ENCODE measurements at places on chromosomes 3 and 15. TPM values are rescaled to one million over a fixed set of nuclear protein-coding genes. Genes with fewer than 3 reads are reported as not detected.
A peak's percentile ranks its signal among the peaks of the same experiment; 100 is the strongest.

GRCh38 chr15:88255087-88255483 lies 1.5 kb downstream of the NTRK3 start:
- no peak for DNase-seq

DNA sequence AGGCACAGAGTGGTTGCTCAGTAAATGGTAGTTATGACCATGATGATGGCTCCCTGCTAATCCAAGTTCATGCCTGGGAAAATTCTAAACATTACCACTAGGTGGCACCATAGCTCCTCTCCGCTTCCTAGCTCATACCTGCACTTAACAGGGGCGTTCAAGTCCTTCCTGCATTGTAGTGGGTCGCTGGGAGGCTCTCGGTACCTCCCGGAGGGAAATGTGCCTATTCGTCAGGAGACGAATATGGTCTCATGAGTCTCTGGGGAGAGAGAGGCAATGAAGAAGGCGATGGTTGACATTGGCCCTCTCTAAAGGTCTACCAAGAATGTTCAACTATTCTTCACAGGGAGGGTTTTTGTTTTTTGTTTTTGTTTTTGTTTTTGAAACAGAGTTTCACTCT lies 10.9 kb downstream of the MESP1 start:
- DNase-seq: peak; percentile 71

DNA sequence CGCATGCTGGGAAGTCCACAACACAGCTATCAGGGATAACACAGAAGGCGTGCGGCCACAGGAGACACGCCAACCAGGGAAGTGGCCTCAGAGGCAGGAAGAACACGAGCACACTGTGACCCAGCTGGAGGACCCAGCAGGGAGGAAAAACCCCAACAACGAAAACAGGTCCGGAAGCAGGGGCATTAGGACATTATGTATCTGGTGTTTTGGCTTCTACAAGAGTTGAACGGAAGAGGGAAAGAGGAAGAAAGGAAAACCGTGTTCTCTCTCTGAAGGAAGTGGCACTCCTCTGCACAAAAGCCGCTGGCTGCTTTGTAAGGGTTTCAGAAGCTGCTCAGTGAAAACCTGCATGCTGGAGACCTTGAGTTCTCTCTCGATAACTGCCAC lies 61.8 kb downstream of the HACD2 start:
- DNase-seq: peak; percentile 19

DNA sequence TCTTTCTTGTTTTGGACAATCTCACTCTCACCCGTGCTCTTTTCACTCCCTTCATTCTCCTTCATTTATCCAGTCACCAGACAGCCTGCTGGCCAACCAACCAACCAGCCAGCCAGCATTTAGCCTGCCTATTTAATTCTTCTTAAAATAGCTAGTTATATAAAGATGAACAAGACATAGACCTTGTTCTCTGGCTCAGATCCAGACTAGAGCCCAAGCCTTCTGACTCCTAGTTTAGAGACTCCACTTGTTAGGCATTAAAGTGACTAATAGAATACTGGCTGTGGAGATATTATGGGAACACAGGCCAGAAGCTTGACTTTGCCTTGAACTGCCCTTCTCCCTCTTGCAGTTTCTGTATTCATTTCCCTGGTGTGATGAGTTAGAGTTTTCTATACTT lies 215.3 kb upstream of the THRB start:
- no peak for DNase-seq

- DNase-seq: no peak
These were observed 70.7 kb downstream of the WNT5A start for GRCh38 chr3:55416331-55416821.

GRCh38 chr3:106816838-106817237 lies 560.4 kb upstream of the CCDC54 start:
- no peak for DNase-seq

- no peak for DNase-seq
These were observed 44.0 kb upstream of the ETV5 start for GRCh38 chr3:186152889-186153292.

GRCh38 chr3:154113609-154114008 lies 7.6 kb upstream of the ARHGEF26 start:
- no peak for DNase-seq

GRCh38 chr15:71078506-71079207 lies 36.6 kb upstream of the THSD4 start:
- no peak for DNase-seq

DNA sequence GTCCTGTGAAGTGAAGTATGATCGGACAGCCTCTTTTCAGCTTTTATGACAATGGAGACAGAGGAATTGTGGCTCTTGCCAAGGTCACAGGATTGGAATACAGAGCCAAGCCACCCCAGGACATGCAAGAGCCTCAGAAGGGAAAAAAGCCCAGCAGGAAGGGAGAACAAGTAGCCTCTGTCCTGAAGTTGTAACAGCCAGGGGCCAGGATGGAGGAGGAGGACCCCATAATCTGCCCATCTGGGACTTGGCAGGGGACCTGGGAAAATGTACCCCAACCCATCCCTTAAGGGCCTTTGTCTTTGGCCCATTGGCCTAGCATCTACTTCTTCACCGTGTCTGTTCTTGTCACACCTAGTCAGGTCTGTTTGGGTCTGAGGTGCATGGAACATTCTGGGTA lies 60.4 kb upstream of the POLG start:
- no peak for DNase-seq

GRCh38 chr15:98955331-98955730 lies 52.3 kb downstream of the PGPEP1L start:
- no peak for DNase-seq

GRCh38 chr15:39573844-39574243 lies 7.0 kb upstream of the THBS1 start:
- DNase-seq: no peak

- no peak for DNase-seq
These were observed 247.7 kb upstream of the CTNNB1 start for GRCh38 chr3:40951636-40952035.

DNA sequence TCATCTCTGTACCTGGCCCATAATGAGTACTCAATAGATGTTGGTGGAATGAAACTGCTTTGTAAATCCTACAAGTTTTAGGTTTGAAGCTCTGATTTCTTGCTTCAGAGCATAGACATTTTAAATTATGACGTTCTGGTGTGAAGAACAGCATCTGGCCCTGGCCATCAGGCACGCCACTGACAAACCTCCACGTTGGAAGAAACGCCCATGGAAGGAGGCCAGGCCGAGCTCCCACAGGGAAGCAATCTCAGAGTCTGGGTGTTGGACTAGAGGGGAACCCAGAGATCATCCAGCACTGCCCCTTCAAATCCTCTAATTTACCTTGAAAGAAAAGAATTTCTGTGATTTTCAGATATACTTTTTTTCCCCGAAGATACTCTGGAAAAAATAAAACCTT lies 328.1 kb upstream of the RGMA start:
- DNase-seq: no peak

DNA sequence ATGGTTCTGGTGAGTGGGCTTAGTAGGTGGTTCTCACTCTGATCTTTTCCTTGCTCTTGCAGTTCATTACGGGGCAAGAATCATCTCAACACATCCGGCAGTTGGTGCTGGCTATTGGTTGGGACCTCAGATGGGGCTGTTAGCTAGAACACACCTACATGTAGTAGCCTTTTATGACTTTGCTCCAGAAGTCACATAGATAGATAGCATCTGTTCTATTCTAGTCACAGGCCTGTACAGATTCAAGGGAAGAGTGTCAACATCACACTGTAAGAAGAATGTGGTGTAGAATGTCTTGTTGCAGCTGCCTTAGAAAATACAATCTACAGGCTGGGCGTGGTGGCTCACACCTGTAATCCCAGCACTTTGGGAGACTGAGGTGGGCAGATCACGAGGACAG lies 15.1 kb downstream of the RAB5A start:
- DNase-seq: no peak

- no peak for DNase-seq
These were observed 4.5 kb upstream of the MGA start for GRCh38 chr15:41655716-41656115.

DNA sequence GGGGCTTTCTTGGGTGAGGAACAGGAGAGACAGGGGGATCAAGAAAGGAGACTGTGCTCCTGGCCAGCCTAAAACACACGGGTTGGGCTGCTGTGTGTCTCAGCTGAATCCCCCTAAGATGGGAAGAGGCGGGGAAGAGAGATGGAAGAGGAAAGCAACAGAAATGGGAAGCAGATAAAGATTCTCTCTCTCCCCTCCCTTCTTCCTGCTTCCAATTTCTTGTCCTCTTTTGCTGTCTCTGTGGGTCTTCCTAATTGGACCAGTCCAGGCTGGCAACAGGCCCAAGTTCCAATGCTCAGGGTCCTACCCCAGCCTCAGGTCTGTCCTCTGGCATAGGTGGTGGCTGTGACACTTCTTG lies 7.1 kb downstream of the ISLR2 start:
- no peak for DNase-seq

DNA sequence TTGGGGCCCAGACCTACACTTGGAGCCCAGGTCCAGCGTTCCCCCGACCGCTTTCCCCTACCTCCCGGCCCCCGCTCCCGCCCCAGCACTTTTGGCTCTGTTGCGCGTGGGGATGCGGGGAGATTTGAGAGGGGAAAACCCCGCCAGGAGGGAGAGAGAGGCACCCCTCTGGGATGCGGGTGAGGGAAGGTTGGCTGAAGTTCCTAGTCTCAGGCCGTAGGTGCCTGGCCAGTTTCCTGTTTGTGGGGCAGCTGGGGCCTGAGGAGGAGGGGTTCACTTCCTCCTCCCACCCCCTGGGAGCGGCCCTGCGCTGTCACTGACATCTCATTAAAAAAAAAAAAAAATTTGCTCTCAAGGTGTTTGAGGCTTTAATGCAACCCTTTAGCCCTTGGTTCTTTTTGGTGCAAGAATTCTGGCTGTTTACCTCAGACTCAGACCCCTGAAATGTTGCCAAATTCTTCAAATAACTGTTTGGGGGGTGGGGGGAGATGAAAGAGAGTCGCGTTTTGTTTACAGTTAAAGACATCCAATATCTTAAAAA lies 2.6 kb downstream of the FAM43A start:
- peak; percentile 14 for DNase-seq

GRCh38 chr3:170397685-170398084 lies 21.0 kb upstream of the CLDN11 start:
- DNase-seq: no peak

GRCh38 chr3:133171831-133172230 lies 133.6 kb downstream of the TMEM108 start:
- no peak for DNase-seq

GRCh38 chr3:190369668-190370295 lies 18.2 kb upstream of the CLDN16 start:
- no peak for DNase-seq

DNA sequence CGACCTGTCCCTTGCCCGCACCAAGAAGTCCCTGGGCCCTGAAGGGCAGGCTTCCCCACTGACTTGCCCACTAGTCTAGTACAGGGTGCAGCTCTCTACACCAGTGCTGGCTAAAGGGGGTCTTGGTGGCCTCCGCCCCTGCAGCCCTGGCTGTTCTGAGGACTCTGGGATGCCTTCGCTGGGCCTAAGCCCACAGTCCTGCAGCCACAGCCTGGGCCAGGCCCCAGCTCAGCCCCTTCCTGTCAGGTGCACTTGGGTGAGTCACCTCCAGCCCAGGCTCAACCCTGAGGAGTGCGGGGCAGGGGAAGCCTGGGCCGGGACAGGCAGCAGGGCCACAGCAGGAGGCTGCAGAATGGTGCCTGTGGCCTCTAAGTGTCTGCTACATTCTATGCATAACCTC lies 971 bp downstream of the C3orf22 start:
- DNase-seq: no peak

GRCh38 chr15:64911311-64912186 lies at the start of gene ANKDD1A:
Gene ANKDD1A, plus strand, starts transcription at chr15:64911902. Its CDS starts 29 bp downstream, at chr15:64911931.
- peak; percentile 47 for DNase-seq

GRCh38 chr3:197327701-197328100 lies 29.3 kb upstream of the DLG1 start:
- no peak for DNase-seq

DNA sequence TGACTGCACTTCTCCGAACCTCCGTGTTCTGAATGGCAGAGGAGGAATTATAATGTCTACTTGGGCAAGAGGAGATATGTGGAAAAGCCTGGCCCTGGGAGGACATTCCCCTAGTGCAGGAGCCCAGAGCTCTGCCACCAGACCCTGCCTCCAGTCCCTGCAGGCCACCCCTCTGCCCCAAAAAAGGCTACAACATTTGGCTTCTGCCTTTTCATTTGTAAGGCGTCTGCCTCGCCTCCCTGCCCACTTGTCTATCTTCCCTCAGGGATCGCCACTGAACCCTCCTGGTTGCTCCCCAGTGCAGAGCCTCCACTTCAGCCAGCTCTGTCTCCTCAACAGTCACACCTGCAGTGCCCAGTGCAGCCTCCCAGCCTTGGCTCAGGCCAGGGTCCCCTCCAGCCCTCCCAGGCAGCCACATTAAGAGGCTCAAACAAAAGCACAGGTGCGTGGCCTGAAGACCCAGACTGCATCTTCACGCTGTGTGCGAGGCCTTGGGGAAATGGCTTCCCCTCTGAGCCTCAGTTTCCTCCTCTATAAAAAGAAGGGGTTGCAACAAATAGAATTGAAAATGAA lies 125.9 kb upstream of the SMAD3 start:
- DNase-seq: no peak

- DNase-seq: peak; percentile 85
These were observed 464.1 kb upstream of the CBLB start for GRCh38 chr3:106332884-106333283.

- DNase-seq: peak; percentile 20
These were observed at the start of gene PTX3 for GRCh38 chr3:157436583-157437291. Gene PTX3, plus strand, starts transcription at chr3:157436850. Its CDS starts 84 bp downstream, at chr3:157436934.

- no peak for DNase-seq
These were observed 6.1 kb downstream of the MST1 start for GRCh38 chr3:49683162-49683561.

GRCh38 chr15:101723874-101724674 lies at the start of gene TARS3:
Gene TARS3, minus strand, starts transcription at chr15:101724473. Its CDS starts 86 bp downstream, at chr15:101724387.
- peak; percentile 96 for DNase-seq

DNA sequence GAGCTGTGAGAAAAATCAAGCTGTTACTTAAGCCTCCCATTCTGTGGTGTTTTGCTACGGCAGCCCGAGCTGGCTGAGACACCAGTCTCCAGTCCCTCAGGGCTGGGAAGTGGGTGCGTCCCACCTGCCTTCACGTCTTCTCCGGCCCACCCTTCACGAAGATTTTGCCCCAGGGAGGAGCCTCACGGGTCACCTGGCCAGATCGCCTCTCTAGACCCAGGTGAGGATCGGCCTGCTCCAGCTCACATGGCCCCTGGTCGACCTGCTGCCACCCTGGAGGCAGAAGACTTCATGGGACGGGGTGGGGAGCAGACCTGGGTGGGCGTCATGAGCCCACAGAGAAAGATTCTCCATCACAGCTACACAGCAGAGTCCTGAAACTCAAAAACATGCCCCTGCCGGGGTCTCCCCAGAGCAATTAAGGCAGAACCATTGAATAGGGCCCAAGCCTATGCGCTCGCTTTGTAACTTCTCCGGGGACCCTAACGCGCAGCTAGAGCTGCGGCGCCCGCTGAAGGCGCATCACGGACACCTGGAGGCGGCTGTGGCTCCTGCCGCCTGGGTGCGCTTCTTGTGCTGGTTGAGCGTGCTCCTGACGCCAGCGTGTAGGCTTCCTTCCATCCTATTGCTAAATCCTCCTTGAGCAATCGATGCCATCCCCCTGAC lies 92.6 kb upstream of the ALDH1A3 start:
- no peak for DNase-seq

Gene TMEM44
- total RNA-seq: 0.93 TPM

Gene ACTC1
- not detected for total RNA-seq

Gene ASB14
- not detected for total RNA-seq

Gene SENP2
- total RNA-seq: 19.4 TPM

Gene THRB
- total RNA-seq: not detected

Gene SLC22A13
- not detected for total RNA-seq

Gene SERPINI2
- total RNA-seq: not detected

Gene CLDN11
- total RNA-seq: not detected

Gene CLSTN2
- not detected for total RNA-seq

Gene TNNC1
- 7.6 TPM for total RNA-seq

Gene DNASE1L3
- total RNA-seq: not detected

Gene TGM5
- total RNA-seq: not detected

Gene COL6A5
- total RNA-seq: not detected

Gene GPR27
- total RNA-seq: 0.93 TPM

Gene ATP13A4
- 2.8 TPM for total RNA-seq

Gene LRRC2
- total RNA-seq: not detected

All from activated naive CD4-positive, alpha-beta T cell treated with anti-CD3 and anti-CD28 coated beads for 36 hours (primary cell).